ENCODE measurements at places on chromosomes 1 and 21.

DNA sequence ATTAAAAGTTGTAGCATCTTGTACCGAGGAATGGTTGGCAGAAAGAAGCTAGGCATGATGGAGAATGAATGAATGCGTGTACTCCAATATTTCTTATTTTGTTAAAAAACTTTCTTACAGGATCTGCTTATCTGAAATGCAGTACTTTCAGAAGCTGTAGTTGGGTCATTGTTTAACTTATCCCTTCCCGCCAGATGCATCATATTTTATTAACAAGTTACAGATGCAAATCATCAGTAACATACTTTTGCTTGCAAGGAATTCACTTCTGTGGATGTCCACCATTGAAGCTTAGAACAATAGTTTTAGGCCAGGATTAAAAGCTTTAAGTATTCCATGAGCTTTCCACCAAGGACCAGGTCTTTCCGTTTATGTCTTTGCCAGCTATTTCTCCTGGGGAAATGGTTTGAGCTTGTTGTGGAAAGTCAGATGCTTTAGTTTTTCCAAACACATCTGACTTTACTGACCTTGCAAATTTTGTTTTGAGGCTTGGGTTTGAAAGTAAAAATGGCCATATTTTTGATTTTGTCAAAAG lies 65.4 kb downstream of the PATJ start:
- no peak for DNase-seq

GRCh38 chr21:21200103-21200938 lies 202.1 kb downstream of the NCAM2 start:
- DNase-seq: no peak

DNA sequence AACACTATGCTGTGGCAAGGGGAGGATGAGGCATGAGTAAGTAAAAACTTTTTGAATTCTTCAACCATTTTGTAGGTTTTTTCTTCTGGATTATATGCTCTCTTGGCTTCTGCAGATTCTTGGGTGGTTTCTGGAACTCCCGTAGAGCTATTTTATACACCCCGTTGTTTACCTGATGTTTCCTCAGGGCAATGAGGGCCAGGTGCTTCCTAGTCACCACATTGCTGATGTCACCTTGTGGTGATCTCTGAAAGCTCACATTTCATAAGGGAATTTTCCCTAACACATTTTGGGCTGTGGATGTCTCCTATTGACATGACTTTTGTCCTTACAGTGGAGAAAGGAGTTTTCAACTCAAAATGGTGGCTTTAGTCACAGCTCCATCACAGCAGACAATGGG lies 356.6 kb downstream of the PLA2G4A start:
- DNase-seq: no peak

- no peak for DNase-seq
Measured at GRCh38 chr21:45457161-45457831, 52.3 kb downstream of the COL18A1 start.

DNA sequence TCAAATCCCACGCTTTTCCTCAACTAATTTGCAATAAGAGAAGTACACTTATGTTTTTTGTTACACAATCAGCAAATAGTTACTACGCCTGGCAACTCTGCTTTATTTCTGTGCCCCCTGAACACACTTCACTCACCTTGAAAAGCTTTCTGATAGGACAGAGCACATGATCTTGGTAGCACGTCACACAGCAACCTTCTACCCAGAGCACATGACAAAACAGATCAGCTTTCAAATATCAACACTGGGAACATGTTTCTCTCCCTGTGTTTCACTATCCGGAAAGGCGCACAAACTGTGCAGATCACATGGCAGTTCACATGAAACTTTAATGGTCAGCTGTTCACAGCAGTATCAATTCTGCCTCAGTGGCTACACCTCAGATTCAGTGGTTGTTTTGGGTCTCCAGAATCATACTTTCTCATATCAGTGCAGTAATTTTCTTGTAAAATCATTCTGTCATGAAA lies 2.2 kb downstream of the SLC19A2 start:
- DNase-seq: no peak

GRCh38 chr21:38310646-38311485 lies 54.1 kb downstream of the KCNJ15 start:
- no peak for DNase-seq

GRCh38 chr1:117368116-117369108 lies 1.2 kb downstream of the MAN1A2 start:
- DNase-seq: no peak

- DNase-seq: no peak
Measured at GRCh38 chr1:101241485-101242225, 4.8 kb downstream of the S1PR1 start.

- no peak for DNase-seq
Measured at GRCh38 chr1:26089125-26089524, 21.7 kb upstream of the TRIM63 start.

All from stimulated activated CD8-positive, alpha-beta memory T cell treated with anti-CD3 and anti-CD28 coated beads, Interleukin-4, amount 100 ng/mL, for 1 hour (primary cell).